Dermis microvascular lymphatic vessel endothelial cell (primary cell): ENCODE measurements at places on chromosomes 4 and X. TPM values are rescaled to one million over a fixed set of nuclear protein-coding genes. Genes with fewer than 3 reads are reported as not detected.

Gene MAGEC3
- not detected in 2 replicates for total RNA-seq

Gene LAMTOR3
- total RNA-seq: 19.4 and 29.2 TPM in 2 replicates

Gene XAGE3
- total RNA-seq: not detected in 2 replicates

- DNase-seq: peak; percentile 40
Observed at GRCh38 chr4:24912252-24913118, at the start of gene CCDC149. CCDC149 (minus strand) TSS chr4:24913042; CDS start chr4:24912864, 178 bp downstream.

GRCh38 chr4:128635141-128635954 lies 174.2 kb upstream of the JADE1 start:
- DNase-seq: no peak

Gene PPEF2
- total RNA-seq: under 0.01 TPM in 1 of 2 replicates, not detected in the other

- DNase-seq: no peak
Observed at GRCh38 chr4:186939226-186939625, 215.6 kb upstream of the FAT1 start.

GRCh38 chr4:173499658-173500535 lies 30.1 kb downstream of the HAND2 start:
- DNase-seq: no peak

- DNase-seq: no peak
Observed at GRCh38 chr4:47827343-47828047, 10.4 kb downstream of the CORIN start.

- no peak for DNase-seq
Observed at GRCh38 chrX:31572360-31572759, 500.5 kb upstream of the FTHL17 start.

- DNase-seq: no peak
Observed at GRCh38 chrX:119147486-119147885, 19.9 kb upstream of the KIAA1210 start.

Gene LRP2BP
- 0.38 and 0.51 TPM in 2 replicates for total RNA-seq

DNA sequence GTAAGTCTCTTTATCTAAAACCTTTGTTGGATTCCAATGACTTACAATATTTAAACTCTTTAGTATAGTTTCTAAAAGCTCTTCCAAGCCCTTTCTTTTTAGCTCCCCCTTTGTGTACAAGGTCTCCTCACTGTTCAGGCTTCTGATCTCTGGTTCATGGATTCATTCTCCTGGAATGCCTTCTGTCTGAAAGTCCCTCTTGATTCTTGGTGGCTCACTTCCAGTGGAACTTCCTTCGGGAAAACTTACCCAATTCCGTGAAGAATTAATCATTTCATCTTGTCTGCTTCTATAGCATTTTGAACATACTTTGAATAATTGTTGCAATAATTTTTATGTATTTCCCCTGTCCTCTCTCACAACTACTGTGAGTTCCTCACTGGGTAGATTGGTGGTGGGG lies 3.6 kb downstream of the ARHGAP24 start:
- DNase-seq: no peak

Gene DUSP21
- total RNA-seq: not detected in 2 replicates

Gene SPANXN4
- not detected in 2 replicates for total RNA-seq

Gene CSAG1
- not detected in 2 replicates for total RNA-seq

DNA sequence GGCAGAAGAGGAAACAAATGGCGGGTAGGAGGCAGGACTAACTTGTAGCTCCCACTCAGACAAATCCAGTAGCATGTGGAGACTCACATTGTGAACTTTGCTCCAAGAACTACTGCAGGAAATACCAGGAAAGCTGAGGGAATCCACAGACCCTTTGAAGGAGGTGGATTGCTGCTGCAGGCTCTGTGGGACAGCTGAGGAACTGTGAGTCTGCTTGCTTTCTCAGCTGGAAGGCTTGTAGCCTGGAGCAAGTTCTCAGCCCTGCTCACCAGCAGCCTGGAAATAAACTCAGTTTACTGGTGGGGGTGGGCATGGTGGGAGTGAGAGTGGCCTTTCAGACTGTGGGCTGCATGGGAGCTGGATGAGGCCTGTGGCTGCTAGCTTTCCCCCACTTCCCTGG lies 16.0 kb downstream of the RTL3 start:
- DNase-seq: no peak

GRCh38 chr4:56374956-56375355 lies 12.3 kb downstream of the AASDH start:
- DNase-seq: no peak

DNA sequence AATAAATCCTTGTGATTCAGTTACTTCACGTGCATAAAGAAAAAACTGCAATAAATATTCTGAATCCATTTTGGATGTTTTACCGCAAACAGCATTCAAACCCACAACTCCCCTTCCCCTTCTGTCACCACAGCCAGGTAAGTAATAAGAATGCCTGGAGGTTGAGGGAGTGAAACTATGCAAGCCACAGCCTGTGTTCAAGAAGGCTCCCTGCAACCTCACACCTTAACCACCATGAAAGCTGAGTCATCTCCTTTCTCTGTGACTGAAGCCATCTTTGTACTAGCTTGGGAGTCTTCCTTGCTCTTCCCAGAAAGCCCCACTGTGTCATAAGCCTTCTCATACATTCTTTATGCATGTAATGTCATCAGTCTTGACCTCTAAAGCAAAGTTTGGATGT lies 297.0 kb upstream of the PUDP start:
- no peak for DNase-seq

DNA sequence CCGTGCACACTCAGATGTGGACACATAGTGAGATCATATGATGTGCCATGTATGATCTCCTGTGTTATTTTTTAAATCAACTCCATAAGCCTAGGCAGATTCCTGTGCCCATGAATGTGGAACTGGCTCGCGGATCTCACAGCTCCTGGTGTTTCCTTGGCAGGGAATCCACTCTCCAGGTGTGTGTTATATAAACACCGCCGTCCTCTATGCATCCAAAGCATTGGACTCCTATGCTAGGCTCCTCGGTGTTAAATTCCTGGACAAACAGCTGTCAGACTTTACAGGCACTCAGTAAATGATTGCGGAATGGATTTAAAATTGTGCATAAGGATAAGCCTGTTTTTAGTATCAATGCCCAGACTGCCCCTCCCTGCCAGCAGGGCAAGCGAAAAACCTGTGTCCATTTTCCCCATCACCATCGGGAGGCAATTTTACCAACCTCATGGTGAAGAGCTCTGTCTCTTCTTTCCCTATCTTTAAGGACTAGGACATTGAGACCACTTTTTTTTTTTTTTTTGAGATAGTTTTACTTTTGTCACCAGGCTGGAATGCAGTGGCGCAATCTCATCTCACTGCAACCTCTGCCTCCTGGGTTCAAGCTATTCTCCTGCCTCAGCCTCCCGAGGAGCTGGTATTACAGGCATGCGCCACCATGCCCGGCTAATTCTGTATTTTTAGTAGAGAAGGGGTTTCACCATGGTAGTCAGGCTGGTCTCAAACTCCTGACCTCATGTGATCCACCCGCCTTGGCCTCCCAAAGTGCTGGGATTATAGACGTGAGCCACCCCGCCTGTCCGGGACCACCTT lies 23.6 kb upstream of the GPR78 start:
- DNase-seq: no peak

- DNase-seq: no peak
Observed at GRCh38 chr4:112898357-112899141, 150.9 kb upstream of the ANK2 start.

- DNase-seq: no peak
Observed at GRCh38 chr4:2927696-2928075, 35.5 kb downstream of the NOP14 start.

Gene INTU
- 1.0 and 1.5 TPM in 2 replicates for total RNA-seq

Gene PLK4
- total RNA-seq: 7.6 and 13.7 TPM in 2 replicates

DNA sequence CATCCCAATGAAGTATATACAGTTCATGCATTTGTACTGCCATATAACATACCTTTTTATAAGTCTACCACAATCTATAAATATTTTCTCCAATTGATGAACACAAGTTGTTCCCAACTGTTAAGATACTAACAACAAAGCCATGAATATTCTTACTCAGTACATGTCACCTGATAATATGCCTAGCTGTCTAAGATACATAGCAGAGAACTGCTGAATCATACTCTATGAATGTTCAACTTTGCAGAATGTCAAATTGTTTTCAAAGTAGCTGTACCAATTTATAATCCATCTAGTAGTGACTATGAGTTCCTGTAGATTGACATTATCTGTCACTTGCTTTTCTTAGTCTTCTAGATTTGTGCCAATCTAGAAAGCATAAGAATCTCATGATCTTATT lies 84.9 kb downstream of the RAB28 start:
- DNase-seq: no peak

Gene ASMT
- total RNA-seq: not detected in 2 replicates

DNA sequence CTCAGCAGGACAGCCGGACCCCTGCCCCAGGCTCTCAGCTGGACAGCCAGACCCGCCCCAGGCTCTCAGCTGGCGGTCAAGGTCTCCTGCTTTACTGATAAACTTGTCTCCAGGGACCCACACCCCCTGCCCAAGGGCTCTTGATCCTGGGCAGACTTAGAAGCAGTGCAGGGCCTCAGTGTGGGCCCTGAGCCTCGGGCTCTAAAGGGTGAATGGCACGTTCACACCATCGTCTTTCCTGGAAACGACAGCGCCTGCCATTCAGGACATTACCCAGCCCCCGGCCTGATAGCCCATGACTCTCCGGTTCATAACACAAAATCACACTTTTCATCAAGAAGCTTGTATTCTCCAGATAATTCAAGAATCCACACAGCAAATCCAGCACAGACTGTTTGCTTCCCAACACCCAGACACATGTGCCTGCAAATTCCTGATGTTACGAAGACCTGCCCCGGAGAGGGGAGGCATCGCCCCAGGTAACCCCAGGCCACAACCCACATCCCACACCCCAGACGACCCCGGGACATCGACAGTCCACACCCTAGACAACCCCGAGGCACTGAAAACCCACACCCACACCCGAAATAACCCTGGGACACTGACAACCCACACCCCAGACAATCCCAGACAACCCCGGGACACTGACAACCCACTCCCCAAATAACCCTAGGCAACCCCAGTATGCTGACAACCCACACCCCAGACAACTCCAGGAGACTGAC lies 136.8 kb downstream of the FAM53A start:
- DNase-seq: peak; percentile 34

Gene RBMXL3
- not detected in 2 replicates for total RNA-seq

DNA sequence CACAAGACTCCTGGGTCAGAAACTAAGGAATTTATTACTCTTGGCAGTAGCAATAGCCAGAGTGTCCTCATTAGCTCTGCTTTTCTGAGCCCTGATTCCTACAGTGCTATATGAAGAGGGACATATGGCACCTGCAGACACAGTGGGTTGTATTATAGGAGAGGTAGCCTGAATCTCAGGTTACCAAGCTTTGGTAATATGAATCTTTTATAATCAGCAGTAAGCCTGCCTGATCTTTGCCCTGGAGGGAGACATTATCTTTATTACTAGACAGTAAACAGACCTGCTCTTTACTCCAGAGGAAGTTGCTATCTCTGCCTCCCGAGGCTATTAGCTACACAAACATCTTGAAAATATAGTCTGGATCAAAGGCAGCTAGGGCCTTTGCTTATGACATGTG lies 62.5 kb upstream of the HOPX start:
- DNase-seq: no peak

Gene TBC1D8B
- 2.4 and 3.5 TPM in 2 replicates for total RNA-seq

- no peak for DNase-seq
Observed at GRCh38 chr4:7757501-7758471, 181.9 kb downstream of the AFAP1 start.
